D341Med (cell line): ENCODE measurements at places on chromosomes 2 and 18.

DNA sequence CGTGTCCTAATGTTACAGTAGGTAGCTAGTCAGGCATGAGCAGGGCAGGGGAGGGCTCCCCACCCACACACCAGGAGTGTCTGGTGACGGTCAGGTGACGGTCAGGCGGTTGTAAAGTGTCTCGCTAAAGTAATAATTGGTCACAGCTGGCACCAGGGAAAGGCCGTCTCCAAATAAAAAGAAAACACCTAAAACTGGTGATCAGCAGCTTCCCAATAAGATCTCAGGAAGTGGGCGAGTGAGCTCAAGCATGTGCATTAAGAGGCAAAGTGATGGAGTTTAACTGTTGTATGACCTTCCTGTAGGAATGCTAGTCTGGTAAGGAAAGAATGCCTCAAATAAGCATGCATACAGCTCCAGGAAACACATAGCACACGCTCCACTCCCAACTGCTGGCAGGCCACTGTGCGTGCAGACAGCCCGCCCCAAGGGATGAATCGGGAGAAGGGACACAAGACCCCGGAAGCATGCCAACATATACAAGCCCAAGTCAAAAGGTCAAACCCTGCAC lies 177.1 kb downstream of the RNF144A start:
- DNase-seq: no peak

GRCh38 chr2:196215376-196215775 lies 44.0 kb upstream of the STK17B start:
- no peak for DNase-seq

DNA sequence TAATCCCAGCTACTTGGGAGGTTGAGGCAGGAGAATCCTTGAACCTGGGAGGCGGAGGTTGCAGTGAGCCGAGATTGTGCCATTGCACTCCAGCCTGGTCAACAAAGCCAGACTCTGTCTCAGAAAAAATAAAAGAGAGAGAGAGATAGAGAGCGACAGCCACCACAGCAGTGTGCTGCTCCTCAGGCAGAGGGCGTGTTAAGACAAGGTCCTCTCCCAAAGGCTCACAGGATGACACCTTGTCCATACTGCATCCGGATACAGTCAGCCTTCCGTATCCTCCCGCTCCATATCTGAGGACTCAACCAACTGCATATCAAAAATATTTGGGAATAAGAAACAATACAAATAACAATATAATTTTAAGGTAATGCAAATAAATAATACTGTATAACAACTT lies 20.1 kb downstream of the ARL4C start:
- DNase-seq: no peak

DNA sequence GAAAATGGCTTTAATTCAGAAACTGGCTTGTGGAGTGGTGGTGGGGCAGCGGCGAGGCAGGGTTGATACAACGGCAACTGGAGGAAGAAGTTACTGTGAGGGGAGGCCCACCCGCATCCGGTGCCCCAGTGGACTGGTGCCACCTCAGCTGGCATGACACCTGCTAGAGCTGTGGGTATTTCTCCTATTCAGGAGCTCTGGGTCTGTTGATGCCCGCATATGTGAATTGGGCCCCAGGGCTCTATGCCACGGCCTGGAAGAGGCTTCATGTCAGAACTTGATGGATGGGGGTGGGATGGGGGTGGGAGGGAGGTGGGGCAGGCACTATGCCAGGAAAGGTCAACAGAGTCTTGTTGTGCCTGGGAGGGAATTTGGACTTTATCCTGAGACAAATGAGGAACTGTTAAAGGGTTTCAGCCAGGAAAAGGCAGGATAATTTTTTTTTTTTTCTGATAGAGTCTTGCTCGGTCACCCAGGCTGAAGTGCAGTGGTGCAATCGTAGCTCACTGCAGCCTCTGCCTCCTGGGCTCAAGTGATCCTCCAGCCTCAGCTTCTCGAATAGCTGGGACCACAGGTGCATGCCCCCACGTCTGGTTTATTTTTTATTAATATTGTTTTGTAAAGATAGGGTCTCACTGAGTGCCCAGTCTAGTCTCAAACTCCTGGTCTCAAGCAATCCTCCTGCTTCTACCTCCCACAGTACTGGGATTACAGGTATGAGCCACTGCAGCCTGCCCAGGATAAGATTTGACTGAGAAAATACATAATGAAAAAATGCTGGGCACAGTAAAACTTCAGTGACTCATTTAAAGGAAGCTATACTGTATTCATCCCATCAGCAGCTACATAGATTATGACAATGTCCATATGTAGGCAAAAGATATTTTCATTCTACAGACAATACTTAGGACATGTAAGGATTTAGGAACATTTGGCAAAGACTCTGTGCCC lies 52.6 kb downstream of the SH2D6 start:
- DNase-seq: no peak

DNA sequence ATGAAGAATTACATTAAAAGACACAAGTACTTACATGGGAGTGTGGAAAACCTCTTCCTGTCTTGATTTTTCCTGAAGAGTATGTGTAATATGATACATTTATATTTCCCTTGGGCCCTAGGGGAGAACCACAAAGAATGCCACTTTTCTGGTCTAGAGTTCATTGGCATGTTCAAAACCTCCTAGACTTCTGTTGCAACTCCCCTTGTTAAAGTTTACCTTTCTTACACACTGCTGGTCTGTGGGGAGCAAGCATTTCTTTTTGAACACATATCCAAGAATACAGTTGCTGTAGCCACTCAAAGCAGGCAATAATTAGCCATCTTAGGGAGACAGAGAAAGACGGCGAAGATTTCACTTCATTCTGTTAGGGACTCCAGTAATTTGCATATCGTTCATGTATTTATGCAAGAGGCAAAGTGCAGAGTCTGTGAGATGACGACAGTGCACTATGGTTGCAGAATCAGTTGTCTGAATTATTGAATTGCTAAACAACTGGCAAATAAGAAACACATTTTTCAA lies 103.5 kb downstream of the NOL4 start:
- no peak for DNase-seq

DNA sequence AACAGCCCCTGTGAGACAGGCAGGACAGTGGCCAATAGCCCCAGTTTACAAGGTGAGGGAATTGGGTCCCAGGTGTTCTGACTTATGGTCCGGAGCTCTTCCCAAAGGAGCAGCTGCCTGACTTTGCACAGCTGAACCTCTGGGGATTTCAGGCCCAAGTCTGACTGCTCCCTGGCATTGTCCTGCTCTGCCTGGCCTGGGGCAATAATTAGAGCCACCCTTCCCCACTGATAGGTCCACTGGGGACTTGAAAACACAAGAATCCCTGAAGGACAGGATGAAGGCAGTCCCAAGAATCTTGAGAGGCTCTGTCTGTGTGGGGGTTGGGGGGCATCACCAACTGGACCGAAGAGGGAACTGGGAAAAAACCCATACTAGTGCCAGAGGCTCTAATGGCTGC lies 3.7 kb upstream of the FEV start:
- no peak for DNase-seq

- DNase-seq: no peak
Observed at GRCh38 chr2:39772086-39772811, 6.8 kb downstream of the THUMPD2 start.

DNA sequence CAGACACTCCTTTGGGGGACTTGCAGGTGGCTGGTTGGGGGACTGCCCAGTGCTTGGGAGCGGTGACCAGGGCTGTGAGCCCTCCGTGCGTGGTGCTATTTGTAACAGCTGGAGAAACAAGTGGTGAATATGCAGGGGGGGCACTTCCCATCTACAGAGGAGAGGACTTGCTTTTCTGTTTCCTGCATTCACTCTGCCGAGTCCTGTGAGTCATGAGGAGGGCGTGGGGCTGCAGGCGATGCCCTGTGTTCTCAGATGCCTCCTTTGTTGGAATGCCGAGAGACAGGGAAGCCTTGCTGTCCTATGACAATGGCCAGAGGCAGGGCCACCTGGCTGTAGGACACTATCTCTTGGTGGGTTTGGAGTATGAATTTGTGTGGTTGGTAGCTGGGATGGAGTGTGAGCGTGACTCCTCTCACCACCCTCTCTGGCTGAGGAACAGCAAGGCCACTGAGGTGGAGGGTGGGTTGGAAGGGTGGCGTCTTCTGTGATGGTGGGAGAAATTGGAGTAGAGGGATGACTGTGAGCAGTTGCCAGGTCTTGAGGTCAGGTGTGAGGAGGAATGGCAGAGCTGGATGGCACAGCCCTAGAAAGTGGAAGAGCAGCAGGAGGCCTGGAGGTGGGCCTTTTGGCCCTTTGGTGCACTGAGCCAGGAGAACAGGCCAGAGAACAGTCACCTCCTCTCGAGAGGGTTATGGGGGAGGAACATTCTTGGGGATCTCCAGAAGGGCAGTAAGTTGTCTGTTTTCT lies 24.3 kb downstream of the FHOD3 start:
- no peak for DNase-seq

DNA sequence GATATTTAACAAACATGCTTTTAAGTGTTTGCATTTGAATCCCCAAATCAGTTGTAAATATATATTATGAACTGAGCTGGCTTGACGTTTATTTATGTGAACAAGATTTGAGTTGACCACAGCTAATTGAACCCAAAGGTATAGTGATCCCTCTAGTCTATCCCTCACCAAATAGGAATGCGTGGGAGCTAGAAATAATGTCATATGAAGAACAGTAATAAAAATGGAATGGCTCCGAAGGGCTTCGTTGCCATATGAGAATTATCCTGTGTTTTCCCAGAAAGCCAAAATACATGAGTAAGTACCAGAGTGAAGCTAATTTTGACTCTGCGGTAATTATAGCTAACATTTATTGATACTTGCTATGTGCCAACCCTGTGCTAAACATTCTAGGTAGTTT lies 142.7 kb downstream of the ADCYAP1 start:
- DNase-seq: no peak
